ENCODE measurements at places on chromosomes 1 and 21.
A peak's percentile ranks its signal among the peaks of the same experiment; 100 is the strongest.

DNA sequence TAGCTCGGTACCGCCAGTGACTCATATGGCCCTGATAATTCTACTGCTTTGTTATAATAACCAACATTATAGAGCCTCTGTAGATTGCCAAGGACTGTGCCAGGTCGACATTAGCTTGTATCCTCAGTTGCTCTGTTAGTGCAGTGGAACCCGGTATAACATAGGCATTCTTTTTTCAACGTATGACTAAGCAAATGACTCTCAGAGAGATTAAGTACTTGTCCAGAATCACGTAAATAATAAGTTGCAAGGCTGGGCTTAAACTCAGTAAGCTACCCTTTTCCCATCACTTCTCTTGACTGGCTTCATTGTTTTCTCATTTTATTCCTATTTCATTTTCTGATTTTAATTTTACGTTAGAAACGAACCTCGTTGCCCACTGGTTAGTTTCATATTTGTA lies 85.1 kb downstream of the UBE4B start:
- no peak overlapping the region for H3K27ac ChIP-seq
- no peaks in the 10 kb centered on the region for H3K4me1 ChIP-seq
- no peak overlapping the region for H3K4me3 ChIP-seq
- H3K27me3 ChIP-seq, result no peaks in the 10 kb centered on the region
- DNase-seq, result no peak

DNA sequence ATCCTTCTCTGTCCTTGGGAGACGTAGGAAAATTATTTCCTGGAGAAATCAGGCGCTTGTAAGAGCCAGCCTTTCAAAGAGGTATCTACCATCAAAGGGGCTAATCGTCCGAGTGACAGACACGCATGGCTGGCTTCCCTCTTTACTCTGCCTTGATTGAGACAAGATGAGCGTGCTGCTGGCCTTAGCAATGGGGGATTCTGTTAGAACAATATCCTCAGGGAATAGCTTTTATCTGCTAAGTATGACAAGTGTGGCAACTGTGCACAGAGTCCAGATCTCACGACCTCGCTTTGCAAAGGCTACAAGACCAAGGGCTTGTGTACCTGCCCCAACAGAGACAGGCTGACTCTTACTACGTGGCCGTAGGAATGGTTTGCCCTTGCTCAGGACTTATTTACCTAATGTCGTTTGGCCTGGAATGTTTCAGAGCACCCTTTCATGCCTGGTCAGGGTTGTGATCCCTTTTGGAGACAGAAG lies 417.1 kb downstream of the KIF26B start:
- no peak overlapping the region for H3K4me3 ChIP-seq
- no peaks in the 10 kb centered on the region for H3K27me3 ChIP-seq
- no peak for DNase-seq
- peaks cover 23% of the 10 kb centered on the region for H3K4me1 ChIP-seq

- H3K27ac ChIP-seq, result no peak overlapping the region
- H3K36me3 ChIP-seq, result peaks cover 68% of the 10 kb centered on the region
- no peak overlapping the region for H3K4me3 ChIP-seq
- H3K4me1 ChIP-seq, result no peaks in the 10 kb centered on the region
- DNase-seq, result no peak
Measured at GRCh38 chr1:246875041-246876026, 56.4 kb downstream of the AHCTF1 start.

- H3K27me3 ChIP-seq, result no peaks in the 10 kb centered on the region
- H3K4me3 ChIP-seq, result no peak overlapping the region
- no peak overlapping the region for H3K27ac ChIP-seq
Measured at GRCh38 chr1:63802109-63802508, 28.3 kb downstream of the ROR1 start.

GRCh38 chr1:26999440-26999987 lies 6.0 kb downstream of the TRNP1 start:
- no peak overlapping the region for H3K4me3 ChIP-seq
- H3K27me3 ChIP-seq, result no peaks in the 10 kb centered on the region
- DNase-seq, result no peak

DNA sequence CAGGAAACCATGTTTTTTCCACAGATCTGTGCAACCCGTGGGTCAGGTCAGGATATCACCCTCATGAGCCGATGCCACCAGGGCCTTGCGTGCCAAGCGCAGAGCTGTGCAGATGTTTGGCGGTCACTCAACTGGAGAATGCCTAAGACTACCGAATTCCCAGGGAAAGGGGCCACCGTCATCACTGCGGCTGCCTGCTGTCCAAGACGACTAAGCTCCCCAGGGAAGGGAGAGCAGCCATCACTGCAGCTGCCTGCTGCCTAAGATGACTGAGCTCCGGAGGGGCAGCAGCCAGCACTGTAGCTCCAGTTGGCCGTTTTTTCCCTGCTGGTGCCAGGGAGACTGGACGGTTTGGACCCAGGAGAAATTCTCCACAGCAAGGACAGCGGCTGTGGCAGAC lies 31.1 kb downstream of the AKT3 start:
- H3K36me3 ChIP-seq, result no peaks in the 10 kb centered on the region
- no peak overlapping the region for H3K27ac ChIP-seq
- no peaks in the 10 kb centered on the region for H3K27me3 ChIP-seq
- no peaks in the 10 kb centered on the region for H3K4me1 ChIP-seq

GRCh38 chr1:45275054-45275453 lies 51.6 kb upstream of the HPDL start:
- no peak overlapping the region for H3K4me3 ChIP-seq
- no peak for DNase-seq
- no peak overlapping the region for H3K27ac ChIP-seq

DNA sequence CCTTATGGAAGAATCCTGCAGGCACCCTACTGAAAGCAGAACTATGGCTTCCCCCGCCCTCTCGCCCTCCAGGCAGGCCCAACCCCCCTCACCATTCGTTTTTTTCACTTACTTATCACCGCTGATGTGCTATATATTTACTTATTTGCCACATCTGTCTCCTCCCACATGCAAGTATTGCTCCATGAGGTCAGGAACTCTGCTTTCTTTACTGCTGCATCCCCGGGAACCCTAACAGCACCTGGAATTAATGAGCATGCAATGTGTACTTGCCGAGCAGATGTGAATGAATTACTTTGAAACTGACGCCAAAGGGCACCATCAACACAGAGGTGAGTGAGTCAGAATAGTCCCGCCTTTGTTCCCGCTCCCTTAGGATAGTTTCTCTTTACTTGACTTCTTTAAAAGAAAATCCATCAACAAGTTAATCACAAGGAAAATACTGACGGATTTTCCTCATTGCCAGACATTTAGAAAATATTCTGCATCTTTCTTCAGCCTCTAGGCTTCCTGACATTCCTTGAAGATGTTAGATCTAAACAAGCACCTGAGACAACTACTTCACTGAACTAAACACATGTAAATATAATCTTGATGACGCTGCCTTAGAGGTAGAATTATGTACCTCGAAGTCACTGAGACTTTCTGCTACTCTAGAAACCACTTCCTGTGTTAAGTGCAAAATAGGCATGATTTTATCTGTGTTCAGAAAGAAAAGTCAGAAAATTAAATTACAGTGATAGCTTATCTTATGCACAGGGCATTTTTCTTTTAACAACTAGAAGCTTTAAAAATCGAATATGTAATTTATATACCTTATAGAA lies 17.5 kb upstream of the RAB4A start:
- H3K27me3 ChIP-seq, result no peaks in the 10 kb centered on the region
- H3K27ac ChIP-seq, result no peak overlapping the region
- no peaks in the 10 kb centered on the region for H3K4me1 ChIP-seq
- no peak for DNase-seq
- H3K36me3 ChIP-seq, result no peaks in the 10 kb centered on the region

DNA sequence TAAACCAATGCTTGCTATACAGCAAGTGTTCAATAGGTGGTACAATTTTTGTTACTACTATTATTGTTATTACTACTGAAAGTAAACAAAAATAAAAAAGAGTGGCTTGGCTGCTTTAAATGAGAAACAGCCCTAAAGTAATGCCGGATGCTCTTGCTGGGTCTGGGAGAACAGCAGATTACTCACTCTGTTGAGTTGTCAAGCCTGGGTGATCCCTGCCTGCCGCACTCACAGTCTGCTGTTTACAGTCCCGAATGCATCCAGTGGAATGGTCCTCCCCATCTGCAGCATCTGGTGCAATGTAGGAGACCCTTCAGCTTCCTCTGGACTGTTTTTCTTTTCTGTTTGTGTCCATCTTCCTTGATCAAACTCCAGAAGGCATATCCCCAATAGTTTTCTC lies 102.7 kb upstream of the IVNS1ABP start:
- no peak overlapping the region for H3K4me3 ChIP-seq
- H3K4me1 ChIP-seq, result no peaks in the 10 kb centered on the region
- peaks cover 3% of the 10 kb centered on the region for H3K27me3 ChIP-seq
- no peak overlapping the region for H3K27ac ChIP-seq
- no peaks in the 10 kb centered on the region for H3K36me3 ChIP-seq

GRCh38 chr1:18978706-18979105 lies 22.2 kb upstream of the IFFO2 start:
- no peaks in the 10 kb centered on the region for H3K36me3 ChIP-seq
- H3K27ac ChIP-seq, result no peak overlapping the region
- DNase-seq, result no peak

- no peak overlapping the region for H3K4me3 ChIP-seq
- H3K27ac ChIP-seq, result no peak overlapping the region
- no peaks in the 10 kb centered on the region for H3K4me1 ChIP-seq
- no peaks in the 10 kb centered on the region for H3K27me3 ChIP-seq
- DNase-seq, result no peak
- no peaks in the 10 kb centered on the region for H3K36me3 ChIP-seq
Measured at GRCh38 chr1:82880506-82880905, 1079.8 kb downstream of the ADGRL2 start.

DNA sequence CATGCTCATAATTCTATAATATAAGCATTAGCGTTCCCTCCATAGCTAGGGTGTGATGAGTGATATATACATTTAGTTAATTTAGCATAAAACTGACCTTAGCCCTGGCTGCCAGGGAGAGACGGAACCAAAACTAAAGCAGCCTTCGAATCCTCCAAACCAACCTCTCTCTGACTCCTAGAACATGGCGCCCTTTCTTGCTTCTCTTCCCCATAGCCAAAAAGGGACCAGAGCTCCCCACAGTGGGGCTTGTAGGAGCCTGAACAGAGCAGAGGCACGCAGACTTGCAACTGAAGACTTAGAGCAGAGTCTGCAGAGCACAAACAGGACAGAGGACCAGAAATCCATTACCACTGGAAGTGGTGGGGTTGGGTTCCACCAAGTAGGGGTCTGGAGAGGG lies 17.7 kb downstream of the IRF2BP2 start:
- DNase-seq, result no peak
- no peaks in the 10 kb centered on the region for H3K27me3 ChIP-seq
- no peak overlapping the region for H3K27ac ChIP-seq
- peaks cover 8% of the 10 kb centered on the region for H3K4me1 ChIP-seq
- H3K4me3 ChIP-seq, result no peak overlapping the region

- H3K27ac ChIP-seq, result no peak overlapping the region
- H3K27me3 ChIP-seq, result no peaks in the 10 kb centered on the region
- no peak overlapping the region for H3K4me3 ChIP-seq
- no peaks in the 10 kb centered on the region for H3K36me3 ChIP-seq
Measured at GRCh38 chr1:43463479-43463878, 9.7 kb upstream of the HYI start.

GRCh38 chr1:219099307-219099706 lies 74.4 kb upstream of the LYPLAL1 start:
- H3K4me1 ChIP-seq, result no peaks in the 10 kb centered on the region
- no peaks in the 10 kb centered on the region for H3K27me3 ChIP-seq
- H3K27ac ChIP-seq, result no peak overlapping the region
- H3K36me3 ChIP-seq, result no peaks in the 10 kb centered on the region
- no peak for DNase-seq

DNA sequence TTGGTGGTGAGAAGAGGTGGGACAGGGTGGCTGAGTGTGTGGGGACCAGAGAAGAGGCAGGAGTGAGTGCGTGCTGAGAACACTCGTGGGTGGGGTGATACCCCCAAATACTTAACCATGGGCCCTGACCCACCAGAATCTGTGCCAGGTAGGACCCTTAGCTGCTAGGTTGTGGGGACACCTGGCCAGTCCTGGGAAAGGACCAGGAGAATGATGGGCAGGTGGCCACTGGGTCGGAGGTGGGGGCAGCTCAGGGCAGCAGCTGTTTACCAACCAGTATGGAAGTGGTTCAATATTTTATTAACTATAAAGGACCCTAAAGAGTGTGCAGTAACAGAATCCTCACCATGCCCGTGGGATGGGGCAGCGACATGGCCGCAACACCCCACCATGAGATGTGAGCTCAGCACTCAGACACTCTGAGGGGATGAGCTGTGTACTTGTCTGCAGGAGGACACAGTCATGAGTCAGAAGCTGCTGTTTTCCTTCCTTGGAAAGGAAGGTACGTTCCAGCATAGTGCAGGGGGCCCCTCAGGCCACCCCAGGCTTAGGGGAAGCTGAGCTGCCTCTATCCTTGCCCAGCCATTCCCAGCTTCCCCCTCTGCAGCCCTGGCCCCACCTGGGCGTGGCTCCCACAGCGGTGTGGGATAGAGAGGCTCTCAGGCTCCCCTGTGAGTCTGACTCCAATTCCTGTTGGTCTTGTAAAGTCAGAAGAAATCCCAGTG lies 25.4 kb downstream of the TEX35 start:
- peaks cover 35% of the 10 kb centered on the region for H3K4me1 ChIP-seq
- no peaks in the 10 kb centered on the region for H3K36me3 ChIP-seq
- H3K27ac ChIP-seq, result no peak overlapping the region

DNA sequence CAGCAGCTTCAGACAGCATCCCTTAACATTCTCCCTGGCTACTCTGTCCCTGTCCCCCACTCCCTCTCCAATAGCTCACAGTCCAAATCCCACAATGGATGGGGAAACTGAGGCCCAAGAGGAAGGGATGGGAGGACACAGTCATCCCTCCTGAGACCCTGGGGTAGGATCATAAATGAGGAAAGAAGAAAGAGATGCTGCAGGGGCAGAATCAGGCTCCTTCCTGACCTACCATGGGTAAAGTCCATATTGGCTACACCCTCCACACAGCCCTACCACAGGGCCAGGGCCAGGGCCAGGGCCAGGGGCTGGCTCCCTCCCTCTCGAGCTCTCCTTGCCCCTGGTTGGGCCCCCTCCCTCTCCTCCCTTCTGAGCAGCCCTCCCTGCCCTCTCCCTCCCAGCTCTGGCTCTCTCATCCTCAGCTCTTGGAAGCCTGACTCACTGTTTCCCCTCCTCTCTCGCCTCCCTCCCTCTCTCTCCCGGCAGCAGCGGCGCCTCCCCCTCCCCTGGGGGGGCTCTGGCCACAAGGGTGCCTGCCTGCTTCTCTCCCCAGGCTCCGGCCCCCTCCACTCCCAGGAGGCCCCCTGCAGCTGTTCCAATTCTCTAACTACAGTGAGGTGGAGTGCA lies 4.9 kb downstream of the AHDC1 start:
- no peak overlapping the region for H3K4me3 ChIP-seq
- H3K36me3 ChIP-seq, result no peaks in the 10 kb centered on the region
- peaks cover 45% of the 10 kb centered on the region for H3K4me1 ChIP-seq
- DNase-seq, result peak; percentile 47
- no peak overlapping the region for H3K27ac ChIP-seq
- H3K27me3 ChIP-seq, result no peaks in the 10 kb centered on the region

GRCh38 chr1:8698012-8698630 lies 119.3 kb downstream of the RERE start:
- H3K27me3 ChIP-seq, result peaks cover 4% of the 10 kb centered on the region
- H3K36me3 ChIP-seq, result no peaks in the 10 kb centered on the region
- H3K27ac ChIP-seq, result no peak overlapping the region
- no peak for DNase-seq
- no peak overlapping the region for H3K4me3 ChIP-seq
